Activated T-helper 2 cell treated with anti-CD3 and anti-CD28 coated beads, Interferon-gamma antibody, Interleukin-2, Interleukin-4, amounts not matched to agents 10 μg/mL and 5 μg/mL and 100 μg/mL, durations not matched to agents 14 hours and 24 hours and 36 hours (primary cell): ENCODE measurements at places on chromosomes 12 and 14. TPM values are rescaled to one million over a fixed set of nuclear protein-coding genes. Genes with fewer than 3 reads are reported as not detected.

DNA sequence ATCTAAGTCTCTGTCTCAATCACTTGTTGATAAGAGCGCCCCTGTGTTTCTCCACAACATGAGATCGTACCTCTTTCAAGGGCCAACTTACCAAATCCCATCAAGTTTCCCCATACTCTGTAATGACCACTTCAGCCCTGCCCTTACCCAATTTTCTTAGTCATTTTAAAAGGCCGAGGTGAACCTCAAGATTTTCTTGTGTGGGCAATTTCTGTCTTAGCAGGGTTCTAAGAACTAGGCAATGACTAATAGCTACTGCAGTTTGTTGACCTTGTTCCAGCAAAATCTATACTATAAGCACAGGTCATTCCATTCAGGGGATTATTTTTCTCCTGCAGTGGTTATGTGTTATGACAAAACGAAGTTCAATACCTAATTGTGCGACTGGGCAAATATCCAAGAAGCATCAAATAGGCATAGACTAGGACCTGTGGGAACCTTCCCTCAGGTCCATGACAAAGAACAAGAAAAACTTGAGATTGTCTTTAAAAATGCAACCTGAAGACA is 359.8 kb downstream of the PCNX1 start:
- no peak for DNase-seq

- DNase-seq = no peak
Observed at GRCh38 chr14:39232554-39233415, 930 bp upstream of the MIA2 start.

DNA sequence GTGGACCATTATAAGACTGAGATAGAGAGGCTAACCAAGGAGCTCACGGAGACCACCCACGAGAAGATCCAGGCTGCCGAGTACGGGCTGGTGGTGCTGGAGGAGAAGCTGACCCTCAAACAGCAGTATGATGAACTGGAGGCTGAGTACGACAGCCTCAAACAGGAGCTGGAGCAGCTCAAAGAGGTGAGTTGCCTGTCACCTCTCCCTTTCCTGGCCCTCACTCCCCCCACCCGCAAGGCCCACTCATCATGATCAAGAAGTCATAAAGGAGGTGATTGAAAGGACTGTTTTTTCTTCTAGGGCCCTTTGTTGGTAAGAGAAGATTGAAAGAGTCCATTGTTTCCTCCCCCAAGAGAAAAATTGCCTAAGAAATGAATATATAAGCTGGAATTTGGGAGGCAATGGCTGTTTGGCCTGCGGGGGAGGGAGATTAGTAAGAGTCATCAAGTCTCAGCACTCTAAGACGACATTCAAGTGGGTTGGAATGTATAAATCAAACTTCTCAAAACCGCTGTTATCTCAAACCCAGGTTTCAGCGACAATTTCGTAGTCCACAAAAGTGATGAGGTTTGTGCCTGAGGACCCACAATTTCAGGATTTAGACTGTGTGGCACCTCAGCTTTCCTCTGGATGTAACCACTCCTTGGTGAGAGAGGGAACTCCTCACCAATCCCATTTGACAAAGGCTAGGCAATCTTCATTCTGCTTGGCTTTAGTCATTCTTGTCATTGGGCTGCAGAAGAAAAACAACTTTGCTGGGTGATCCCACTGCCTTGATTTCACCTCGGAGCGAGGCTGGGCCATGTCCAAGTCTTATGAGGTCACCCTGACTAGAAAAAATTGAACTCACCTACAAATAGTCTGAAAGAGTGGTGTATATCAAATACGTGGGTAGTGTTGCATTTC is 966 bp downstream of the BICD1 start:
- DNase-seq = no peak

GRCh38 chr12:100904270-100904669 is 109.7 kb downstream of the ANO4 start:
- DNase-seq = no peak

GRCh38 chr12:56031987-56032386 is 9.7 kb upstream of the RPS26 start:
- DNase-seq = no peak

DNA sequence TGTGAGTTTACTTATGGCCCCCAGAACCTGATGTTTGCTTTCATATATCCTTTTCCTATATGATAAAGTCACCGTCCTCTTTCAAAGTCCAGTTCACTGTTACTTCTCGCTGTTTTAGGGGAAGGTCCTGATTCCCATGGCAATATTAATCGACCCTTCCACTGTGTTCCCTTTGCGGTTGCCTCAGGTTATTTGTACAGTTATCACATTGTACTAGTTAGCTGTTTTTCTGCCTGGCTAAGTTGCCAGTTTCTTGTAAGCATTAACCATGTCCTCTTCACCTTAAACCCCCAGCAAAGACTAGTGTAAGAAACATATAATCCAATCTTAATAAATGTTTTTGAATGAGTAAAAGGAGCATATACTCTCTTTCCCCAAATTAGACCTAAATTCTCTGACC is 115.0 kb upstream of the PPFIA2 start:
- no peak for DNase-seq

GRCh38 chr12:56599797-56600196 is 30.3 kb downstream of the BAZ2A start:
- no peak for DNase-seq

Gene FNTB
- total RNA-seq = 14.8 and 17.5 TPM in 2 replicates

Gene ZNF641
- 5.4 and 6.4 TPM in 2 replicates for total RNA-seq

Gene COX8C
- not detected in 2 replicates for total RNA-seq

Gene DTX1
- 0.16 TPM in 1 of 2 replicates, not detected in the other for total RNA-seq

Gene SERPINA10
- not detected in 2 replicates for total RNA-seq

Gene MAP1LC3B2
- total RNA-seq = 0.37 and 0.60 TPM in 2 replicates
